AG09319 (cell line): ENCODE measurements at places on chromosomes 7 and 10.

- no peak for DNase-seq
These were observed 156.3 kb downstream of the SLC16A9 start for GRCh38 chr10:59553162-59553900.

DNA sequence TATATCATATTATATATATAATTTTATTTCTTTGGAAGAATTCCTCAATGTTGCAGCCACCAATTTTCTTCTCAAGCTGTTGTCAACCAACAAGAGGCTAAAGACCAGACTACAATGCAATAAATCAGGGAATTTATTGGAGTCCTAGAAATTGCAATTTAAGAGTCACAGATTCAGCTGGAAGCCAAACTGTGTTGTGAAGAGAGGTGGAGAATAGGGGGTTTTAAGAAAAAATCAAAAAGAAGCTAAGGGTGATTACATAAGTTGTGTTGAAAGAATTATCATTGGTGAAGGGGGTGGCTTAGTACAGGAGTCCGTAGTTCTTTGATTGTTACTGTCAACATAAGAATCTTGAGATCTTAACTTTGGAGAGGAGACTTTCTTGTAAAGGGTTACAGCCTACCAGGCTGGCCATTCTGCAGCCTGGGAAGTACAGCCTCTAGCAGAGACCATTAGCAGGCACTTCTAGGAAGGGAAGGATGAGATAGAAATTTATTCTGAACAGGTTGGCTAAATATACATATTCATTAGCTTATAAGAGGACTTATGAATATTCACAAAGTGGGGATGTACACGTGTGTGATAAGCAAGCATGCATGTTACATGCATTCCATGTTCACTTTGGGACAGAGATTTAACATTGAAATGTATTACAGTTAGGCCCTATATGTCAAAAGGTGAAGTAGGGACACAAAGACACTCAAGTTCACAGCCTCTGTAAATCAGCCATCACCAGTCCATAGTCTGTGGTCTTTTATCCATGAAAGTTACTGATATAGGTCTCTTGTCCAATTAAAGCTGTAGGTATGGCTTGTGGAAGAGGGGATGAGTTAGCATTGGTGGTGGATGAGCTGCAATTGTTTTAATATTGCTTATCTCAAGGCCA, 8.3 kb upstream of the TMEM168 start:
- no peak for DNase-seq

DNA sequence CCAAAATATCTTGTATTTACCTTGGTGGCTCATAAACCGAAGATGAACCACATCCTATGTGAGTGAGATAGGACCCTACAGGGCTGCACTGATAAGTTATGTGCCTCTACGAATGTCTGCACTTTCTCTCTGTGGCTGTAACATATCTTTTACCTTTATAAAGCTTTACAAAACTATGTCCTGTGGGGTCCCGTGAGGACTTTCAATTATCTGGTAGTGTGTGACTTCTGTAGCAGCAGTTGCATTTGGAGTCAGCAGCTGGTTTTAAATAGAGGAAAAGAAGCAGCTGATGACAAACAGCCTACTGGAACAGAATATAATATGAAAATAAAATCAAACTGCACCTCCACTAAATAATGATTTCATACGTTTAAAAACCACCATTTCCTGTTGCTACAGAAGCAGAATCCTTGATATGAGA, 222.4 kb upstream of the GNAI1 start:
- DNase-seq = no peak

GRCh38 chr7:137480824-137481365, 137.4 kb upstream of the PTN start:
- no peak for DNase-seq

DNA sequence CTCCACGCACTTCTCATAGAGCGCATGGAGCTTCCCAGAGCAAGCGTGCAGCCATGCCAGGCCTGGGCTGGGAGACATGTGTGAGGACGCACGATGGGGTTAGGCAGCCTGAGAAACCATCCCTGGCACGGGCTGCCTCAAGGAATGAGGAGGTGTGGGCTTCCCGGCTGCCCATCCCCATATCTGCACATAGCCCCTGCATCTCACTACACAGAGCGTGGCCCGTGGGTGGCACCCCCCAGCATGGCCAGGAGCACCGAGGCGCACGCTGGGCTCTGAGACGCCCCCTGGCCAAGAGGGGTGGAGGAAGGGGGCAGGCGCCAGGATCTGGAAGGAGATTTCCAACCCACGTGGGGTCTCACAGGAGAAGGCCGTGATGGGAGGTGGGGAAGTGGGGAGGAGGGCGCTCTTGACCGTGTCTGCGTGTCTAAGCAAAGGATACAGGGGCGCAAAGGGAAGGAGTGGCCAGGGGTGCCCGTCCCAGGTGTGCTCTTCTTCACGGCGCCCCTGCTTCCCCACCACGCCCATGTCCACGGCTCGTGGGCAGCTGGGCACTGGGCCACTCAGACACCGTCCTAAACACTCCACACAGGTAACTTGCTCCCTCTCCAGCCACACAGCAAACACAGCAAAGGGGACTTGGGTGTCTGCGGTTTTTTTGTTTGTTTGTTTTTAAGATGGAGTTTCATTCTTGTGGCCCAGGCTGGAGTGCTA, 340.5 kb downstream of the PTPRN2 start:
- DNase-seq = no peak

DNA sequence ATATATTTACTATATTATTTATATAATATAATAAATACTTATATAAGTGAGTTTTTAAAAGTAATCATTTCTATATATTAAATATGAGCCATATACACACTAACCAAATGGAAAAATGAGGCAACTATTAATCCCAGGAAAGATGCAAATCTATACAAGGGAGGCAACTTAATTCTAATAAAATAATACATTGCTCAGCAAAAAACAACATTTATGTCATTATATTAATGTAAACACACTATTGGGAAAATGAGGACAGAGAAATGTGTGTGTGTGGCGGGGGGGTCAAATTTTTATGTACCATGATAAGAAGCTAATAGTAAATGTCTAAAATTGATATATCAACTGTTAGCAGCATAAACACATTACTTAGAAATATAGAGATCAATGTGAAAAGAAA, 23.3 kb upstream of the DGKI start:
- no peak for DNase-seq
